Esophagus muscularis mucosa (tissue), 4 donors: ENCODE measurements at places on chromosomes 11 and 22. TPM values are rescaled to one million over a fixed set of nuclear protein-coding genes. Genes with fewer than 3 reads are reported as not detected.

GRCh38 chr11:2482745-2483144 is 37.9 kb downstream of the KCNQ1 start:
- no peak for DNase-seq

GRCh38 chr11:29321293-29322132 is 695.3 kb downstream of the KCNA4 start:
- no peak for DNase-seq

- no peak for DNase-seq
These were observed 18.4 kb downstream of the OSBPL5 start for GRCh38 chr11:3146612-3147256.

The SLC36A4 gene
- total RNA-seq, result 19.9 TPM

The KRTAP5-8 gene
- total RNA-seq, result not detected
